ENCODE measurements at places on chromosomes 5 and 9. TPM values are rescaled to one million over a fixed set of nuclear protein-coding genes. Genes with fewer than 3 reads are reported as not detected.

The CLTB gene
- total RNA-seq = 44.5 TPM

GRCh38 chr9:75892216-75892911 is 1.9 kb downstream of the PCSK5 start:
- DNase-seq = no peak

GRCh38 chr9:12884736-12885395 is 110.0 kb downstream of the LURAP1L start:
- no peak for DNase-seq

DNA sequence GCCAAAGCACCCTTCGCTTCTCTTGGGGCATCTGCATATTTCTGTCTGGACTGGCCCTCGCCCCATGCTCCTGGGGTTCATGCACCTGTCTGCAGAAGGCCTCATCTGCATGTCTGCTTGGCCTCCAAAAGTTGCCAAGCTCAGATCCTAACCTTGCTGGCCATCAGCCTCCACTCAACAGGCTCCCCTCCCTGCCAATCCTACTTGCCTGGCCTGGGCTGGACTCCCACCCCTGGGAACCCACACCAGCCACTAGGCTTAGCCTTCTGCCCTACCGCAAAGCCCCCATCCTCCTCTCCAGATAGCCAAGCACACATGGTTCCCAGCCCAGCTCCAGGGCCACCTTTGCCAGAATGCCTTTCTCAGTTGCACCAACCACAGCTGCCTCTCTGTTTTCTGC is 159.8 kb downstream of the PAX5 start:
- DNase-seq = no peak

The IFNA10 gene
- total RNA-seq = not detected

- no peak for DNase-seq
Measured at GRCh38 chr9:90523958-90524357, 118.7 kb downstream of the DIRAS2 start.
